ENCODE measurements at places on chromosomes 11 and 22. TPM values are rescaled to one million over a fixed set of nuclear protein-coding genes. Genes with fewer than 3 reads are reported as not detected.

DNA sequence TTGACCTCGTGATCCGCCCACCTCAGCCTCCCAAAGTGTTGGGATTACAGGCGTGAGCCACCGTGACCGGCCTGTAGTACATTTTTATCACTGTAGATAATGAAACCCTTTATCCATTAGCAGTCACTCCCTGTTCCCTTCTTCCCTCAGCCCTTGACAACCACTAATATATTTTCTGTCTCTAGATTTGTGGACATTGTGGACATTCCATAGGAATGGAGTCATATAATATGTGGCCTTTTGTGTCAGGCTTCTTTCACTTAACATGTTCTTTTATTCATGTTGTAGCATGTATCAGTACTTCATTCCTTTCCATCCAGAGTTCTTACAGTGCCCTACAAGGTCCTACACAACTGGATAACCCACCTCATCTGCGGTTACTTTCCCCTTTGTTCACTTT is 30.5 kb downstream of the RRM1 start:
- no peak overlapping the region for H3K27ac ChIP-seq
- no peak for DNase-seq
- H3K4me1 ChIP-seq = no peaks in the 10 kb centered on the region
- no peaks in the 10 kb centered on the region for H3K27me3 ChIP-seq
- no peak overlapping the region for H3K4me3 ChIP-seq

GRCh38 chr22:35044607-35045390 is 21.2 kb upstream of the ISX start:
- H3K36me3 ChIP-seq = no peaks in the 10 kb centered on the region
- H3K4me1 ChIP-seq = no peaks in the 10 kb centered on the region
- no peaks in the 10 kb centered on the region for H3K27me3 ChIP-seq
- H3K4me3 ChIP-seq = no peak overlapping the region
- no peak for DNase-seq
- H3K27ac ChIP-seq = no peak overlapping the region

DNA sequence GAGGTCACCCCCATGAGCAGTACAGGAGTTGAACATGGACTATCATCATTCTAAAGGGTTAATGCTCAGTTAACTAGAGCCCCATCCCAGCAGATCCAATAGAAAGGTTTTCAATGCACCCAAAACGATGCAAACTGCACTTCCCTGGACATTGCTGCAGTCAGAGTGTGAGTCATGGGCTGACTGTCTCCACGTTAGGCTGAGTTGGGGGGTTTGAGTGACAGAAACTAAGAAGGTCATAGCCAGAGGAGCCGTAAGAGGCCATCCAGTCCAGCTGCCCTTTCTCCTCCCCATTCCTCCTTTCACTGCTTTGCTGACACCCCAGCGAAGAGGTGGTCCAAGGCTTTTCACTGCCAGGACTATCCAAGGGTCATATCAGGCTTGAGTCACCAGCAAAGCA is 10.5 kb upstream of the OR2AT4 start:
- H3K36me3 ChIP-seq = no peaks in the 10 kb centered on the region
- no peaks in the 10 kb centered on the region for H3K4me1 ChIP-seq
- H3K27me3 ChIP-seq = no peaks in the 10 kb centered on the region
- H3K27ac ChIP-seq = no peak overlapping the region

GRCh38 chr11:63641727-63642126 is 27.5 kb upstream of the PLAAT3 start:
- no peak overlapping the region for H3K27ac ChIP-seq
- no peaks in the 10 kb centered on the region for H3K27me3 ChIP-seq
- DNase-seq = no peak
- peaks cover 23% of the 10 kb centered on the region for H3K36me3 ChIP-seq

GRCh38 chr11:94272738-94273313 is 31.6 kb upstream of the IZUMO1R start:
- H3K4me3 ChIP-seq = no peak overlapping the region
- no peak overlapping the region for H3K27ac ChIP-seq
- no peaks in the 10 kb centered on the region for H3K36me3 ChIP-seq
- no peak for DNase-seq
- H3K4me1 ChIP-seq = no peaks in the 10 kb centered on the region

DNA sequence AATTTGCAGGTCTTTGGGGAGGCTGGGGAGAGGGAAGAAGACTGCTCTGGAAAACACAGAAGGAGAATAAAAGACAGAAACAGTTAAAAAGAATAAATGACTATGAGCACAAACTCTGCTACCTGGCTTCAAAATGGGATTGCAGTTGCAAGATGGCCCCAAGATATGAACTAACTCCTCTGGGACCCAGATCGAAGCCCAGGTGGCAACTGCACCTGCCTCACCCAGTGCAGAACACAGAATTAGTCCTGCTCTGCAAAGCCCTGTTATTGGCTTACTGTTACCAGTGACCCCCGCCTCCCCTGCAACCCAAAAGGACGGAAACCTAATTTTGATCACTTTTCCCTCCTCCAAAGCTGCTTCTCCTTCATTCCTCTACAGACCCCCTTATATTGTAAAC is 35.9 kb upstream of the POU2AF1 start:
- no peak overlapping the region for H3K27ac ChIP-seq
- DNase-seq = no peak
- no peaks in the 10 kb centered on the region for H3K27me3 ChIP-seq

GRCh38 chr11:115715251-115715770 is 211.1 kb upstream of the CADM1 start:
- no peak for DNase-seq
- H3K27me3 ChIP-seq = no peaks in the 10 kb centered on the region
- H3K4me1 ChIP-seq = no peaks in the 10 kb centered on the region
- no peak overlapping the region for H3K27ac ChIP-seq

DNA sequence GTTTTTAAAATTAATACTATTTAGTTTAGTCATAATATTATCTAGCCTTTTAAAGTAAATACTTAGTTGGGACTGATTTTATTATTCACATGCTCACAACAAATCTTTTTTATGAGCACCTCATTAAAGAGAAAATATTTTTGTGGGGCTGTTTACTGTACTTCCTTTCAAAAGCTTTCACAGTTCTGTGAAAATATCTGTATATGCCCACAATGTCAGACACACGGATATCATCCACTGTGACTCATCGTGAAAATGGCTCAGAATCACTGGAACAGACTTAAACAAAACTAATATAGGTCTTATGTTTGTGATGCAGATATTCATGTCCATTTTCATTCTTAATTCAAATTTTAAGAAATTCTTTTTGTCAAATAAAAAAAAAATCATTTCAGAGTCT is 305.2 kb downstream of the RAB38 start:
- H3K27ac ChIP-seq = no peak overlapping the region
- no peaks in the 10 kb centered on the region for H3K4me1 ChIP-seq
- no peak overlapping the region for H3K4me3 ChIP-seq
- H3K27me3 ChIP-seq = no peaks in the 10 kb centered on the region
- no peak for DNase-seq

DNA sequence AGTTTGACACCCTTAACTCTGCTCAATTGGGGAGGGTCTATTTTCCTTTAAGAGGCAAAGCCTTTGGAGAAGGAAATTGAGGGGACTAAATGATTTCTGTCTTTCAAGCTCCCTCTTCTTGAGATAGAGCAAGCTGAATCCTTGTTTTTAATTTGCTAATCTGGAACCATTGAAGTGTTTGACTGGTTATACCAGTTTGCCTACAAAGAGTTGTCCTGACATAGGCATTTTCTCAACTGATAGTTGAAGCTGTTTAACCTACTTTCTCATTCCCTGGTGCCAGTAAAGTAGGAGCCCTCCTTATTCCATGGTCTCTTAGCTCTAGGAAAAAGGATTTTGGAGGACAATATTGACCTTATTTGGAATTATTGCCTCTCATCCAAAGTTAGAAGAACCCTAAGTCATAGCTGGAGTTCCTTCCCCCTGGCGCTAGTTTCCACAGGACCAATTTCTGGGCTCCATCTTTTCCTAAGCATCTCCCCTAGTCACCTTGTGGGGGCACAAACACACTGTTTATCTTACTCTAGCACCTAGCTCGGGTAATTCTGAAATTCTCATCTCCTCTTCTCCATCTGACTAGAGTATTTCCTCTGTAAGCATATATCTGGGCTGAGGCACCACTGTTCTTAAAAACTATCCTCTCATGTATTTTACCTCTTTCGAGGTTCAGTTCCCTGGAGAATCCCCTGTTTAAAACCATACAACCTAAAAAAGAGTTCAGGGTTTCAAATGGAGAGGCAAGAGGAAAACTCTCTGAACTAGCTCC is 7.4 kb downstream of the ZDHHC5 start:
- DNase-seq = no peak
- H3K36me3 ChIP-seq = peaks cover 45% of the 10 kb centered on the region
- H3K4me1 ChIP-seq = peaks cover 76% of the 10 kb centered on the region
- no peak overlapping the region for H3K4me3 ChIP-seq

GRCh38 chr11:6742260-6742659 is 29.5 kb downstream of the OR2AG2 start:
- H3K27ac ChIP-seq = peak overlapping the region; percentile 79
- H3K36me3 ChIP-seq = peaks cover 3% of the 10 kb centered on the region
- H3K4me3 ChIP-seq = peak overlapping the region; percentile 22
- H3K27me3 ChIP-seq = no peaks in the 10 kb centered on the region

DNA sequence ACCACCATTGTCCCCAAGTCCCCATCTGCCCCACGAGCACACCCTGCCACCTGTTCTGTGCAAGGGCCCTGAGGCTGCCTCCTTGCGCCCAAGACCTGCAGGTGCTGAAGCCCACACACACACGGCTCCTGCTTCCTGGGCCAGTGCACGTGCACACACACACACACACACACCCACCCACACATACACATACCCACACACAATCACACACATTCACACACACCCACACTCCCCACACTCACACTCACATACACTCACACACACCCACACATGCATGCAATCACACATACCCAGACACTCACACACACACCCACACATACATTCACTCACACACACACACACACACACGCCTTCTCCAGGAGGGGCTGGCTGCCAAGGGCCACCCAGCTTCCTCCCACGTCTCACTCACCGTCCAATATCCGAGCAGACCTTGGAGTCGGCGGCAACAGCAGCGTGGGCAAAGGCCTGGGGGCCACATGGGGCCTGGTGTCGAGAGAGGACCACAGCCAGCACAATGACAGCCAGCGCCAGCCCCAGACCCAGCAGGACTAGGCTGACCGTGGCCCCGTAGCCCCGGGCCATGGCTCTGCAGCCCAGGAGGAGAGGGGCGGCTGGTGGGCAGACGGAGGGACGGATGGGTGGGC is 616 bp downstream of the GGT5 start:
- no peak overlapping the region for H3K27ac ChIP-seq
- no peak for DNase-seq
- H3K36me3 ChIP-seq = no peaks in the 10 kb centered on the region
- no peak overlapping the region for H3K4me3 ChIP-seq
- H3K4me1 ChIP-seq = peaks cover 25% of the 10 kb centered on the region

DNA sequence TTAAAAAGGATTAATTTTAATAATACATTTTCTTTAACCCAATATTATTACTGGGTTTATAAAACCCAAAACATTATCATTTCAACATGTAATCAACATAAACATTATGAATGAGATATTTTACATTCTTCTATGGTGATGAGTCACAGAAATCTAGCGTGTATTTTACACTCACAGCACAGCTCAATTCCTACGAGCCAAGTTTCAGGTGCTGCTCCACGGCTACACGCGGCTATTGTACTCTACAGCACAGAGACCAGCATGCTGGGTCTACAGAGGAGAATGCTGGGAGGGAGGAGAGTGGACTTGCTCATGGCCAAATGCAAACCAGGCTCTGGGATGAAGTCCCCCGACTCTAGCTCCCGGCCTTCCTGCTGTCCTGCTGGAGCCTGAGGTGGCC is 72.0 kb upstream of the LMO1 start:
- H3K27ac ChIP-seq = no peak overlapping the region
- H3K27me3 ChIP-seq = no peaks in the 10 kb centered on the region
- no peaks in the 10 kb centered on the region for H3K4me1 ChIP-seq
- no peak overlapping the region for H3K4me3 ChIP-seq
- no peak for DNase-seq
- H3K36me3 ChIP-seq = no peaks in the 10 kb centered on the region

DNA sequence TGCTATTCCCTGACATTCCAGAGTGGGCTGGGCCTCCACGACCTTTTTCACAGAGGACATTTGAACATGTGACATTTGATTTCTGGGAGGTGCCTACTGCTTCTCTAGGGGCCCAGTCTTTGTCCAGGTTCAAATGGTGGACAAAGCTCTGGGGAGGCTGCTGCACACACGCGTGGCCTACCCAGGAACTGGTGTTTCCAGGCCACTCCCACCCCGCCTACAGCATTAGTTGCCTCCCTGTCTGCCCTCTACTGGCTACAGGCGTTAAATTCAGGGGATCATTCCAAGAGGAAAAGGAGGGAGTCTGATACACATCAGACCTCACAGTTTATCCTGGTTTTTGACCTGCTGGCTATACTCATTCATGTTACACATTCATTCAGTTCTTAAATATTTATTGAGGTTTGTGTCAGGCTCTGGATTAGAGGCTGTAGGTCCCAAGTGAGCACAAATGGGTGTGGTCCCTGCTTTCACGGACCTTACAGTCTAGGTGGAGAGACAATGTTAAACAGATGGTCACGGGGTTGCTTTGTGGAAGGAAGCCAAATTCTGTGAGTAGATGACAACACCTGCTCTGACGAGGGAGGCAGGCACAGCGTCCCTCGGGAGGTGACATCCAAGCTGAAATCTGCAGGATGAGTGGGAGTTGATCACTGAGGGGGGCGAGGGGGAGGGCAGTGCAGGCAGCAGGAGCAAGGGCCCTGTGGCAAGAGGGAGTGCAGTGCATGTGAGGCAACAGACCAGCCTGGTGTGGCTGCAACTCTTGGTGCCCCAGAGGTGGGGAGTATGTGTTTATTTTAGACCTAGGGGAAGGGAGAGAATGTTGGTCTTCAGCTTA is 11.8 kb downstream of the TUB start:
- no peaks in the 10 kb centered on the region for H3K36me3 ChIP-seq
- H3K27me3 ChIP-seq = no peaks in the 10 kb centered on the region
- peak; percentile 16 for DNase-seq
- H3K4me1 ChIP-seq = no peaks in the 10 kb centered on the region
- H3K4me3 ChIP-seq = no peak overlapping the region

DNA sequence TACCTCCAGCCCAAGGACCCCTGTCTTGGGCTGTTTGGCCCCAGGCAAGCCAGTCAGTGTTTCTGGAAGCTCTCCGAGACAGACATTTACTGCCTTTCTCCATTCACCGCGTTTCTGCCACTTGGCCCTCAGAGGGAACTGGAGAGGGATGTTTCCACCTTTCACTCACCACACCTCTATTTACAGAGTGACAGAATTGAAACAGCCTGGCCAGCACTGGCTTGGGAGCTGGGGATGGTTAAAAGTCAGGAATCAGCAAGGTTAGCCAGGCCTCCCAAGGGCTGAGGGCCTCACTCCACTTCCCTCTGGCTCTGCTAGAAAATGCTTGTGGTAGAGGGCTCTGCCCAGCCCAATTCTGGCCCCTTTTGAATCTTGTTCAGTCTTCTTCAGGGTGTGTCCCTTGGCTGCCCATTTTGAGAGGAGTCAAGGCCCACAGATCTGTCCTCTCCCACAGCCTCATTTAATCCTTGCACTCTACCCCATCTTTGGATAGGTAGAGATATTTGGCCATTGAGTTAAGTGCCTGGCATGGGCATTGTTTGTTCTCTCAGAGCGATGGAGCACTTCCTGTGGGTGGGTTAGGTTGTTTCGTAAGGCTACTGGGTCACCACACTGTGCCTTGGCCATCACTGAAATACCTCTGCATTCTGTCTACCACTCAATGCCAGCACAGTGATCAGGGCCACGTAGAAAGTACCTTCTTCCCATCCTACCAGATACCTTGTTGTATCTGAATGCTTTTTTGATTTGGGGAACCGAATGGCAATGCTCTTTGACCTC is 119.2 kb downstream of the MICAL2 start:
- no peak overlapping the region for H3K27ac ChIP-seq
- DNase-seq = no peak
- H3K36me3 ChIP-seq = peaks cover 26% of the 10 kb centered on the region
- H3K4me1 ChIP-seq = peaks cover 9% of the 10 kb centered on the region

The ANKK1 gene
- 3.8 TPM for total RNA-seq

The GRM5 gene
- total RNA-seq = not detected

The PLEKHB1 gene
- 53.8 TPM for total RNA-seq

The KRTAP5-9 gene
- total RNA-seq = not detected

The OR5M8 gene
- total RNA-seq = not detected

The ROBO4 gene
- total RNA-seq = not detected

All from CD4-positive, alpha-beta memory T cell (primary cell).